ENCODE measurements at places on chromosomes 11 and 22. TPM values are rescaled to one million over a fixed set of nuclear protein-coding genes. Genes with fewer than 3 reads are reported as not detected.

GNAZ gene
- 3.5 TPM for polyA plus RNA-seq

DEUP1 gene
- 0.03 TPM for polyA plus RNA-seq

CARS1 gene
- polyA plus RNA-seq, result 69.8 TPM

TTLL8 gene
- not detected for polyA plus RNA-seq

OVOL1 gene
- polyA plus RNA-seq, result 41.3 TPM

FAT3 gene
- 0.44 TPM for polyA plus RNA-seq

ISX gene
- polyA plus RNA-seq, result 22.4 TPM

ASPHD2 gene
- 1.8 TPM for polyA plus RNA-seq

PHOX2A gene
- polyA plus RNA-seq, result 3.3 TPM

MAJIN gene
- polyA plus RNA-seq, result 0.25 TPM

RIBC2 gene
- polyA plus RNA-seq, result 8.0 TPM

BRSK2 gene
- polyA plus RNA-seq, result 7.9 TPM

DDI1 gene
- not detected for polyA plus RNA-seq

SMC1B gene
- polyA plus RNA-seq, result 0.04 TPM

RAB6A gene
- 97.8 TPM for polyA plus RNA-seq

Data from small intestine (tissue), 16 donors.